Amygdala (tissue), 56 donors: ENCODE measurements at places on chromosomes 12 and 14.
A peak's percentile ranks its signal among the peaks of the same experiment; 100 is the strongest.

DNA sequence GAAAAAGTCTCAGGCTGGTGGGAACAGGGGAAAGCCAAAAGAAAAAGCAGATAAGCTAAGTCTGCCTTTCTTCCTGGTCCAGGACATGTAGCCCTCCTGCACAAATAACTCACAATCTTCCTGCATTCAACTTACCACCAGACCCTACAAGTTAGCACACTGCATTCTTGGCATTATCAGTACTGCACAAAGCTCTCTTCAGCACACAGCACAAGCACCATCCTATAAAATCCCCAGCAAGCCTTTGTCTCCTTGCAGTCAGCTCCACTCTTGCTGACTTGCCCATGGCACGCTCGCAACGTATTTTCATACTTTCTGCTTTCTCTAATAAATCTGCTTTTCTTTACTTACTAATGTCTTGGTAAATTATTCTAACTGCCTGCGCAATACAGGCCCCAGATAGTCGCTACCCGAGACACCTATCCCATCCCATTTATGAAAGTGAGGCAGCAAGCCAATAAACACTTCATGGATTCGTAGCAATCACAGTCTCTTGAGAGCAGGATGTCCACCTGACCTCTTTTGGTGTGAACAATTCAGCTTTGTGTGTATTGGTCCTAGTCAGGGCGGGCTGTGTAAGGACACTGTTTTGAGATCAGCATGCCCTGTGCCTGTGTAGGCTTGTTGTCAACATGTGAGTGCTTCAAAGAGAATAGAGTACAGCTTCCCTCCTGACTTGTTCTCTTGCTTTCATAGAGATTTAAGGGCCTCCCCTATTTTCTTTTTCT lies 49.0 kb downstream of the TMEM117 start:
- DNase-seq = peak; percentile 28

DNA sequence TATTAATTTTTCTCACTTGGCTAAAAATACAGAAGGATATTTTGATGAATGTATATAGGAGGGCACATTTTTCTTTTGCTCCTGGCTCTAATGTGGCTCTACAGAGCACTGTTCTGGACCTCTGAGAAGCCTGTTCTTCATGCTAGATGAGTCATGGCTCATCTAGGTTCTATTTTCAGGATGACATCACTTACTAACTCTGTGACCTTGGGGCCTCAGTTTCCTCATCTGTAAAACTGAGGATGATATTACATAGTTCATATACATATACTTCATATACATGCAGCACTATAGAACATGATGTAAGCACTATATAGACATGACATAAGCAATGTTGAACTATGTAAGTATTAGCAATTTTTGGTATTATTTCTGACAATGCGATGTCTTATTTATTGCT lies 35.8 kb downstream of the SOCS2 start:
- DNase-seq = no peak

DNA sequence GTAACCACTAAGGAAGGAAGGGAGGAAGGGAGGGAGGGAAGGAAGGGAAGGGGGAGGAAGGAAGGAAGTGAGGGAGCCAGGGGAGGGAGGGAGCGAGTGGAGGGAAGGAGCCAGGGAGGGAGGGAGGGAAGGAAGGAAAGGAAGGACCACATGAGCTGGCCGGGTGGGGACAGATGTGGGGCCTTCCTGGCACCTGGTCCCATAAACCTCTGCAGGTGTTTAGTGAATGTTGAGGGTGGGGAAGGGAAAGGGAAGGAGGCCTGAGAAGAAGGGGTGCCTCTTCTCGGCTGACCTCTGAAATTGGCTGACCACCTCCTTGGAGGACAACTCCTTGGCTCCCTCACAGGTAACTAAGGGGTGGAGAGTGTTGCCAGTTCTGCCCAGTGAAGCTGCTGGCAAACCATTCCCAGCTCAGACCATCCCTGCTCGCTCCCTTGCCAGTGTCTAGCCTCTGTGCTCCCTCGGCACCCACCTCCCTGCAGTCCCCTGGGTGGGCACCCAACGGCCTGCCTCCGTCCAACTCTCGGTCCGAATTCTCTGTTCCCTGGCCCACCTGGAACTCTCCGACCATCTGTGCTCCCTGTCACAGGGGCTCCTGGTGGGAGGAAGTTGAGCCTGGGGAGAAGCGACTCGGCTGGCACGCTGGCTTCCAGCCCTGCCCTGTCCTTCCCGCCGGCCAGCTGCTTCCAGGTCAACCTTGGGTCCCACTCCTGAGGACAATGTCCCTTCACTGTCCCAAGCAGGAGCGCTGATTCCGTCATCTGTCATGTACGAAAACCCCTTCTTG lies 12.2 kb upstream of the PPP1R13B start:
- DNase-seq = no peak

DNA sequence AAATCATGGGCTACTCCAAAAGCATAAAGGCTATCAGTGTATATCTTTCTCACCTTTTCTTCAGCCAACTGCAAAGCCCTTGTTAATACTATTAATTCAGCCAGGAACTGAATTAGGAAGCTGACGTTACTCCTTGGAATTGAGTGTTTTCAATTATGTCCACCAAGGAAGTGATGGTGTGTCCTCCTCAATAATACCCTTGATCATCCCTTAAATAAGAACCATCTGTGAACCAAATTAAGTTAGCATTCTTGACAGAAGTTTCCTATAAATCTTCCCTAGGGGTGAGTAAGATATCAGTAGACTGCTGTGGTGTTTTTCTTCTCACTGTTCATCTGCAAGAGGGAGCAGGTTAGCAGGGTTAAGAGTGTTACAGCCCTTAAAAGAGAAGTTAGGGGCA lies 252.3 kb upstream of the AVPR1A start:
- no peak for DNase-seq

- DNase-seq = no peak
Observed at GRCh38 chr14:72651714-72652113, 242.2 kb downstream of the DPF3 start.

DNA sequence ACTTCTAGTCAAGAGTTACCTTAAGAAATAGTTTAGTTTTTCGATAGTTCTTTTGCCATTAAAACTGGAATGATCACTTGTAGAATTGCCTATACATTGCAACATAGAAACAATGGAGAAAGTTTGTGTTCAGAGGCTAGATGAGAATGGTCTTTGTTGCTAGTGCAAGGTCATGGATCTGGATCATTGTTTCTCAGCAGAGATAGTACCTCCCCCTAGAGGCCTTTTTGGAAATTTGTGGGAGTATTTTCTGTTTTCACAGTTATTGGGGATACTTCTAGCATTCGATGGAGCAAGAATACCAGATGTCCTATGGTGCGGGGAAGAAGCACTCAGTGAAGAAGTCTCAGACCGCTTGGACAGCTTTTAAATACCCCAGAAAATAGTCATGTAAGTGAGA lies 138.8 kb upstream of the HMGA2 start:
- DNase-seq = no peak

GRCh38 chr12:3339221-3339620 lies 151.8 kb upstream of the PRMT8 start:
- no peak for DNase-seq
